ENCODE measurements at places on chromosomes 2 and 18. TPM values are rescaled to one million over a fixed set of nuclear protein-coding genes. Genes with fewer than 3 reads are reported as not detected.

GRCh38 chr2:196372276-196372809 lies 201.0 kb upstream of the STK17B start:
- no peaks in the 10 kb centered on the region for H3K4me1 ChIP-seq
- no peaks in the 10 kb centered on the region for H3K27me3 ChIP-seq
- H3K36me3 ChIP-seq = no peaks in the 10 kb centered on the region
- H3K4me3 ChIP-seq = no peak overlapping the region

GRCh38 chr2:169478745-169479256 lies 493 bp upstream of the BBS5 start:
- H3K27me3 ChIP-seq = no peaks in the 10 kb centered on the region
- H3K36me3 ChIP-seq = peaks cover 8% of the 10 kb centered on the region
- DNase-seq = no peak
- H3K4me1 ChIP-seq = peaks cover 4% of the 10 kb centered on the region

DNA sequence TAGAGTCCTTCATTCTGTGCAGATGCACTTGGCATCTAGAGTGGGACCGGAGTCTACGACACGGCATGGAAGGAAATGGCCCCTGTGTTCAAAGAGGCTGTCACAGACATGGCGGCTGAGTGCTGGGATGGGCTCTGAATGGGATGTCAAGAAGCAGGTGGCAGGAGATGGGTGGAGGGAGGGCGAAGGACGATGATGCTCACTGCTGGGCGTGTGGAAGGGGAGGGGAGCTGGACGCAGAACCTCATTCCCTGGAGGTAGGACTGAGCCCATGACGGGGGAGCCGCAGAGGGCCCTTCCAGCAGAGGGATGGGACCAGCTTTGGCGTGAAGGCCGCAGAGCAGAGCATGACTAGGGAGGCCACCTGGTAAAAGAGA lies 18.8 kb upstream of the ALPI start:
- no peaks in the 10 kb centered on the region for H3K4me1 ChIP-seq
- no peak for DNase-seq
- H3K36me3 ChIP-seq = no peaks in the 10 kb centered on the region
- no peak overlapping the region for H3K4me3 ChIP-seq
- H3K27me3 ChIP-seq = peaks cover 7% of the 10 kb centered on the region

DNA sequence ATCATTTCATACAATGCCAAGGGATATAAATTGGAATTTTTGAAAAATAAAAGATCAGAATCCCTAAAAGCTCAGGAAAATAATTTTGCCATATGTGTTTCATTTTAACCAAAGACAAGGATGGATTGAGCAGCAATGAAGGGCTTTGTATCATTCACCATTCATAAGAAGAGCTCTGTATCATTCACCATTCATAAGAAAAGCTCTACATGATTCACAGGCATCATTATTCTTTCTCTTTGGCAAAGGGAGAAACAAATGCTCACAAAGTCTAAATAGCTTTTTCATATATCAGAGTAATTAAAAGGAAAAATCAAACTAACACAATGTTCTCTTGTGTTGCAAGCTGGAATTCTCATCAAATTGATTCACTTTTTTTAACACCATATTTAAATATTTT lies 169.1 kb upstream of the MC4R start:
- H3K27ac ChIP-seq = no peak overlapping the region
- no peak for DNase-seq
- no peaks in the 10 kb centered on the region for H3K36me3 ChIP-seq

- DNase-seq = no peak
- H3K4me1 ChIP-seq = no peaks in the 10 kb centered on the region
- no peak overlapping the region for H3K27ac ChIP-seq
- no peaks in the 10 kb centered on the region for H3K27me3 ChIP-seq
- H3K36me3 ChIP-seq = no peaks in the 10 kb centered on the region
These were observed 122.1 kb downstream of the DLGAP1 start for GRCh38 chr18:4333043-4333442.

DNA sequence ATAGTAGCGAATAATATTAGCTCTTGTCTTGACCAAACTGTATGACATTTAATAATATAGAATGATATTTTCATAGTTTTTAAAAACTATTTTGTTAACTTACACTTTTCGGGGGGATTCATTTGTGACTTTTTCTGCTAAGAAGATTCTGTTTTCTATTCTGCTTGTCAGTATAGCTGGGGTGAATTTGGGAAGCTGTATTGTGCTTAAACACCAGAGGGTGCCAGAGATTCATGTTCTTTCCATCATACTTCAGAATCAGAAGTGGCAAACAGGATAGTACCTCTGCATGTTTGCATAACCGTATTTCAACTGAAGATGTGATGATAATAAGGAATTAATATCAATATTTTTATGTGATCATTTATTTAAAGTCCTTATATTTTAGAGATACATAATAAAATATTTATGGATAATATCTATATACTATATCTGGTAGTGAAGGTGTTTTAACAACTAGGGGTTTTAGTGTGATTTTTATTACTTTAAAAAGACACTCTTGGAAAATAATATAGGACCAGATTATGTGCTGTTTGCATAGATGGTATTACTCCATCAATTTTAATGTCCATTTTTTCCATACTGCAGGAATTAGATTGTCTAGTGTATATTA lies 81.0 kb downstream of the TAF4B start:
- no peak for DNase-seq
- no peaks in the 10 kb centered on the region for H3K27me3 ChIP-seq
- no peaks in the 10 kb centered on the region for H3K36me3 ChIP-seq
- no peaks in the 10 kb centered on the region for H3K4me1 ChIP-seq
- H3K27ac ChIP-seq = no peak overlapping the region
- no peak overlapping the region for H3K4me3 ChIP-seq

DNA sequence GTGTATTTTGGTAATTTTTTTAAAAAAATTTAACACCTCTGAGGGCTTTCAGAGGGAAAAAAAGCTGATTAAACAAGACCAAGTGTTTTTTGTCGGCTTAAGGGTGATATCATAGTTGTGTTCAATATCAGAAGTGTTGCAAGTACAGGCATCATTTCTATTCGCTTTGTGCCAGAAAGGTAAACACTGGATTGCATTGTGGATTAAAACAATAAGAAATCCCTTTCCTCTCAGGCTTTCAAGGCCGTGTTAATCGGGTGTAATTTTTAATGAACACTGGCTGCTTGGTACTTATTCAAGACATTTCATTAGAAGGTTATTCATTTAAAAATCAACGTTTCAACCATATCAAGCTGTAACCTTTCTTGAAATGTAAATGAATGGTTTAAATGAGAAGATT lies 18.3 kb downstream of the FIGN start:
- no peaks in the 10 kb centered on the region for H3K36me3 ChIP-seq
- H3K27me3 ChIP-seq = no peaks in the 10 kb centered on the region
- no peak overlapping the region for H3K27ac ChIP-seq
- no peak for DNase-seq
- no peaks in the 10 kb centered on the region for H3K4me1 ChIP-seq
- no peak overlapping the region for H3K4me3 ChIP-seq

DNA sequence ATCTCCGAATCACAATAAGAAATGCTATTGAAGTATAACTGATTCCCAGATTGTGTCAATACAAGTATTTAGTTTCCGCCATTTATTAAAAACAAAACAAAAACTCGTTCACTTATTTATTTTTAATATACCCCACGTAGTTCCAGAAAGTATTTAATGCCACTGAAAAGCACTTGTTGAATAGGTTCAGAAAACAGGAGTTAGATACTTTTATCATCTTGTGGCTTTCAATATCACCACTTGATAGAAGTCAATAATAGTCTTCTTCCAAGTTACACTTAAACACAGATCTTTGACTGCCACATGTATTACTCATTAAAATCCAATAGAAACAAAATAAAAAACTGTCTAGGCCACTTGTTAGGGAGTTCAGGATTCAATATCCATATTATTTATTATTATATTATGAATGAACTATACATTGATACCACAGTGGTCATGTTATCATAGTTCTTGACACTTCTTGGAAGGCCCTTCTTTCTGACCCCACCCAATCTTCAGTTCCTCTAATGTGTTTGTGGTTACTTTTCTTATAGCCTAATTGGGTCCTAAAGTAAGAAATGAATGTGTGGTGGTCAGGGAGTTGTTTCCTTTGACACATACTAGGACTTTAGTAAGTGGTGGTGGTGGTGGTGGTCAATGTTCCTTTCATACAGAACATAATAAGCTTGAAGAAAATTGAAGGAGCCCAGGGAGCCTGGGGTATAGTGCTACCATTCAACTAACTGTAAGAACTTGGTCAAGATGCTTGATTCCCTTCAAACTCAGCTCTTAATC lies 221.3 kb upstream of the ITGA4 start:
- H3K4me3 ChIP-seq = no peak overlapping the region
- H3K27ac ChIP-seq = no peak overlapping the region
- H3K27me3 ChIP-seq = no peaks in the 10 kb centered on the region
- no peaks in the 10 kb centered on the region for H3K36me3 ChIP-seq
- no peak for DNase-seq
- no peaks in the 10 kb centered on the region for H3K4me1 ChIP-seq

The FOXI3 gene
- total RNA-seq = not detected

The TMEM163 gene
- 23.2 TPM for total RNA-seq

The MC5R gene
- total RNA-seq = not detected

DNA sequence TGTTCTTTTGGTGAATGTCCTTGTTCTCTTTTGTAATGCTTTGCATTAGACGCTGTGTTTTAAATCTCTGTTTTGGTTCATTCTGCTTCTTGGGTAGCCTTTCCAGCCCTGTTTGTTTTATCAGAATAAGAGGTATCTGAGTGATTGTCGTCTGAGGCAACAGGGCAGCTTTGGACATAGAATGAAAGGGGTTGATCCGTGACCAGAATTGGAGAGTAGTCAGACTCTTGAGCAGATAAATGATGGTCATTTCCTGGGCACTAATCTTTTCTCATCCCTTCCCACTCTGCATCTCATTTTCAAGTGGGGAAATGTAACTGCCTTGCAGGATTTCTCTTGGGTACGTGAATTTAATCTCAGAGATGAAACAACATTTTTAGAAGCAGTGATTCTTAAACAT lies 61.4 kb downstream of the TAF4B start:
- no peak for DNase-seq
- no peak overlapping the region for H3K27ac ChIP-seq
- peaks cover 11% of the 10 kb centered on the region for H3K36me3 ChIP-seq
- H3K4me1 ChIP-seq = no peaks in the 10 kb centered on the region
- no peaks in the 10 kb centered on the region for H3K27me3 ChIP-seq
- H3K4me3 ChIP-seq = no peak overlapping the region

GRCh38 chr2:40554665-40555294 lies 102.9 kb upstream of the SLC8A1 start:
- no peaks in the 10 kb centered on the region for H3K4me1 ChIP-seq
- no peak overlapping the region for H3K4me3 ChIP-seq
- H3K27me3 ChIP-seq = no peaks in the 10 kb centered on the region
- H3K36me3 ChIP-seq = no peaks in the 10 kb centered on the region
- DNase-seq = peak; percentile 47

The EFHD1 gene
- 3.8 TPM for total RNA-seq

The DPYSL5 gene
- total RNA-seq = not detected

DNA sequence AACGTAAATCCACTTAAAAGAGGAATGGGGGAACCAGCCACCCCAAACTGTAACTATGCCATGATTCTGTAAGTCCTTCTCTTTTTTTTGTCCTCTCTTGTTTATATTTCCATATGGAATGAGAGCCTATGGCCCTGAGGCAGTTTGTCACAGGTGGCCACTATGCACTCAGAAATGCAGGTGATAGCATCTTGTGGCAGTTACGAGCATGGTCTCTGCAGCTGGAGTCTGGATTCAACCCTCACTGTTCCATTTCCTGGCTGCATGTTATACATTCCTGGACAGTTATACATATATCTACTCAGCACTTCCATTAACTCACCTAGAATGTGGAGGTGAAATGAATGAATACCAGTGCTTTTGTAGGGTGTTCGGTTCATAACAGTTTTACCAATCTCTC lies 291.5 kb upstream of the FANCL start:
- H3K27ac ChIP-seq = no peak overlapping the region
- no peaks in the 10 kb centered on the region for H3K4me1 ChIP-seq
- H3K27me3 ChIP-seq = no peaks in the 10 kb centered on the region
- DNase-seq = no peak
- no peaks in the 10 kb centered on the region for H3K36me3 ChIP-seq

The CEP68 gene
- total RNA-seq = 10.4 TPM

The SMYD1 gene
- 0.05 TPM for total RNA-seq

The CLEC4F gene
- total RNA-seq = 0.20 TPM
